ENCODE measurements at places on chromosomes 3 and 15. TPM values are rescaled to one million over a fixed set of nuclear protein-coding genes. Genes with fewer than 3 reads are reported as not detected.
A peak's percentile ranks its signal among the peaks of the same experiment; 100 is the strongest.

DNA sequence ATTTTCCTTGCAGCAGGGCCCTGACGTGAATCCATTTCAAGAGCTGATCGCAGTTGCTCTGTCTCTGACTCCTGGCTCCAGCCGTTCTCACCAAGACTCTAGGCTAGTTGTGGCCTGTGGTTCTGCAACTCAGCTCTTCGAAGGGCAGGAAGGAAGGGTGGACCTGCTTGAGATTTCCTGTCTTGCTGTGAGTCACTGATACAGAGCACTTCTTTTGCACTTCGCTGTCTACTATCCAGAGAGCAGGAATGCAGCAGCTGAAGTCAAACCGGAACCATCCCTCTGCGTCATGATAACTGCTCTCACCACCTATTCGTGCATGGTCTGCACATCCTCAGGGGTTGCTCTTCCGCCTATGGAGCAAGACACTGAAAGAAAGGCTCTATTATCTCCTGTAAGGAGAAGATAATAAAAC is 59.7 kb downstream of the RAP2B start:
- peak; percentile 40 for DNase-seq

DNA sequence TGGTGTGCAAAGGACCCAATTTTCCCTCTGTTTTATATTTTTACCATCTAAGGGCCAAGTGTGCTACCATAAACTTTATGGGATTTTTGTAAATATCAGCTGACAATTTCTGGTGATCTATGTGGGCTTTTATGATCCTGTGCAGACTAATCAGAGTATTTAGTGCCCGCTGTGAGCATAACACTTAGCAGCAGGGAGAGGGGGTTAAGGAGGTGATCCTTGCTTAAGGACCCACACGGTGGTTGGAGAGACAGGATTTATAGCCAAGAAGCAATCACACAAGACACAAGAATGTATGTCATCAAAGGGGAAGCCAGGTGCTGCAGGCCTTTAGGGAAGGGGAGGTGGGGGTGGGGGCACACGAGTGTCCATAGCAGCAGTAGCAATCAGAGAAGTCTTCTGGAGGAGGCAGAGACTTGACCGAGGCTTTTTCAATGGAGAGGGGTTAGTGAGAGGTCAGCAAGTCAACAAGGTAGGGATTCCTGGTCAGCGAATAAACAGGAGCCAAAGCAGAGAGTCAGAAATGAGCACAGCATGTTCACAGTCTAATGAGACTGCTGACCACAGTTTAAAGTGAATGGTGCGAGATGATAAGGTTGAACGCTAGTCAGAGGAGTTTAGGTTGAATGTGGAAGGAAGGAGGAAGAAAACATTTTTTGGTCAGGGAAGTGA is 4.5 kb upstream of the CACNA1D start:
- no peak for DNase-seq

- DNase-seq: no peak
Measured at GRCh38 chr3:24405057-24405456, 89.6 kb downstream of the THRB start.

Gene SMCO1
- total RNA-seq: 7.3 TPM

DNA sequence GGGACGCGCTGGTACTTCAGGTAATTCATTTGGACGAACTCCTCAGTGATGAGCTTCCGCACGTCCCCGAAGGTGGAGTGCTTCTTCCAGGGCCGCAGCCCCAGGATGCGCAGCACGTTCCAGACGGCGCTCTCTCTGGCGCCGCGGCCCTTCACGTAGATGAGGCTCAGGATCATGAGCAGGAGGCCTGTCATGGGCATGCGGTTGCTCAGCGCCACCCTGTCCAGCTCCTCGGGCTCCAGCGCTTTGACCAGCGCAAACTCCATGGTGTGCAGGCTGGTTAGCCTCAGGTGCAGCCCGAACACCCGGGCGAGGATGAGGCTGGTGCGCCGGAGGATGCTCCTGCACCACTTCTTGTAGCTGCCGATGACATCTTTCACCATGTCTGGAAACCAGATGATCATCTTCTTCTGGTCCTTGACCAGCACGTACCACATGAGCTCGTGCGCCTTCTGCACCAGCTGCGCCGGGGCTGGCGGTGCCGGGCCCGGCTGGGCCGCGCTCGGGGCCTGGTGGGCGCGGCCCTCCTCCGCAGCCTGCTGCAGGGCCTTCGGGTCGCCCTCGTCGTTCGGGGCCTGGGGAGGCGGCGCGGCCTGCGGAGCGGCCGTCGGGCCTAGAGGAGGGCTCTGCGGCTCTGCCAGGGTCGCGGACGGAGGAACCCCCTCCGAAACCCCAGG is 501 bp downstream of the NDN start:
- DNase-seq: no peak

DNA sequence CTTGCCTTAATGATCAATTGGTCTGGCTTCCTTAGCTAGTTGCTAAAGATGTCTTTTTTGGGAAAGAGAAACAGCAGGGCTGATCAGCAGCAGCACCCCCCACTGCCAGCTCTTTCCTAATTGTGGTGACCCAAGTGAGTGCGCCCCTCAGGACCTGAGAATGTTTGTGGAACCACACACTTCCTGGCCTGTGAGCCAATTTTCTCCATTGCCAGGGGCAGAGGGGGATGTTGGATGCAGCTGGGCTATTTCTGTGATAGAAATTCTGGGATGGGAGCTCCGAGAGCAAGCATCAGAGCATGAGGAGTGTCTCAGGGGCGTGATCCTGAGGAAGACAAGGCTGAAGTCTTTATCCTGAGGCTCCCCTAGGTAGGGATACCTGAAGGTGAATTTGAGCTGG is 66.6 kb downstream of the CLDN11 start:
- no peak for DNase-seq

- DNase-seq: peak; percentile 90
Measured at GRCh38 chr3:141011232-141011996, 39.7 kb upstream of the SPSB4 start.

Gene CCDC191
- total RNA-seq: 0.54 TPM

Gene ECE2
- not detected for total RNA-seq

Gene CLSTN2
- 1.5 TPM for total RNA-seq

DNA sequence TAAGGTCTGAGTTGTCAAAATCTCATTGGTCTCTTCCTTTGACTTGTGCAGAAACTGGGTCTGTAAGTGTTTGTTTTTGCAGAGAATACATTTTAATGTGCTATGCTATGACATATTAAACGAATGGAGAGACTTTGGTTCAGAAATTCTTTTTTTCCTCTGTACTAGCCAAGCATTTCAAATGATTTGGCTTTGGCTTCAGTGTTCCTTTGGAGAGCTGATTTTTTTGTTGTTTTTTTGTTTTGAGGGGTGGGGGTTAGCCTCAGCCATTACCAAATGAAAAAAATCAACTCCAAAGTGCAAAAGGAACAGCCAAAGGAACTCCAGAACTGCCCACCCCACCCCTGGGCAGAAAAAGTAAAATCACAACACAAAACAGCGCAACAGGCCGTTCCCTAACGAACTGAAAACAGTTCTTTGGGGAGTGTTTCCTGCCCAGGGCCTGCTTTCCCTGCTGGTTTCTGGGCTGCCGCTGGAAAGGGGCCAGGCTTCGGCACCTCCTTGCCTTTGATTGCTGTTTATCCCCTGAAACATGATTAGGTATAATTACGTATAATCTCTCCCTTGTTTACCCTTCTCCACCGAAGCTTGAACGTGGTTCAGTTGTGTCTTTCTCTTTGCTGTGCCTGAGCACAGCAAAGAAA is 57.6 kb upstream of the NEO1 start:
- DNase-seq: peak; percentile 50
